ENCODE measurements at places on chromosomes 4 and X.

- no peak for DNase-seq
Observed at GRCh38 chr4:183674153-183674552, 15.1 kb downstream of the TRAPPC11 start.

- no peak for DNase-seq
Observed at GRCh38 chr4:10949039-10949733, 264.6 kb upstream of the CLNK start.

GRCh38 chr4:31548823-31549222, 828.7 kb downstream of the PCDH7 start:
- DNase-seq: no peak

GRCh38 chr4:117783716-117784115, 250.6 kb upstream of the NDST3 start:
- DNase-seq: no peak

GRCh38 chr4:10180603-10180926, 64.0 kb upstream of the WDR1 start:
- DNase-seq: no peak

- no peak for DNase-seq
Observed at GRCh38 chr4:34328939-34329338, 1915.4 kb downstream of the ARAP2 start.

All from head of caudate nucleus (tissue), 42 donors.